NCI-H69 (cell line): ENCODE measurements at places on chromosomes 11 and 22.

- peak; percentile 62 for DNase-seq
These were observed 617.3 kb downstream of the NTM start for GRCh38 chr11:131987703-131988102.

- DNase-seq = peak; percentile 43
These were observed 277.4 kb downstream of the FAM76B start for GRCh38 chr11:95512177-95512576.

DNA sequence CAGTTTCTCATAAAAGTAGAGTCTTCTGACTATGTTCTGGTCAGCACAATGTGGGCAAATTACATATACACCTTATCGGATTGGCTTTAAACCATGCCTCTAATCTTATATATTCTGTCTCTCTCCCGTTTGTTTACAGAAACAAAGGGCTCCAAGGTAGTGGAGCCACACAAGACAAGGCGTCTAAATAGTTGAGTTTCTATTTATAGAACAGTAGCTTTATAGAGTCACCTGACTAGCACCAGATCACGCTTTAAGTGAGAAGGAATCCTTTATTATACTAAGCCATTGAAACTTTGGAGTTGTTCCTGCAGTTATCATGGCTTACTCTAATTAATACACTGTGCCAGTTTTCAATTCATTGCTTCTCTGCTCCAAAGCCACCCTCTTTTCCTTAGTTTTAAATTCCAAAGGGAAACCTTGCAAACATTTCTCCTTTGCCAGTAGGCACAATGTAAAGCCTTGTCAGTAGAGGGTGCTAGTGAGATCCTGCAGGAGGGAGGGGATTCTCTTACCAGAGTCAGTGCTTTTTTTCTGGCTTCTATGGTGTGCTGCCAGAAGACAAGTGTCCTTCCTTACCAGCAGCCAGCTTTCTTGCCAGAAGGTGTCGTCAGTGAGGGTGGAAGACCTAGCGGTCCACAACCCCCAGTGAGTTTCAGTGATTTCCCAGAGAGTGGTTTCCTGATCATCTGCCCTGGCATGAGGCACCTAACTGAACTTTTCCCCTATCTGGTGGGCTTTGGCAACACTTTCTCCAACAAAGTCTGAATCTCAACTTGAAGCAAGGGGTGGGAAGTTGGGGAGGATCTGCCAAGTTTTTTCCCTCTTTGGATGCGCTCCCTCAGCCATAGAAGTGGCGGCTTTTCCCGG is 71.7 kb downstream of the RAB38 start:
- peak; percentile 90 for DNase-seq

- no peak for DNase-seq
These were observed 96.3 kb upstream of the RAB1B start for GRCh38 chr11:66172146-66172545.

GRCh38 chr22:17172029-17172833 is 13.2 kb upstream of the HDHD5 start:
- DNase-seq = no peak

- DNase-seq = no peak
These were observed 53.0 kb downstream of the PARVA start for GRCh38 chr11:12430351-12430750.

DNA sequence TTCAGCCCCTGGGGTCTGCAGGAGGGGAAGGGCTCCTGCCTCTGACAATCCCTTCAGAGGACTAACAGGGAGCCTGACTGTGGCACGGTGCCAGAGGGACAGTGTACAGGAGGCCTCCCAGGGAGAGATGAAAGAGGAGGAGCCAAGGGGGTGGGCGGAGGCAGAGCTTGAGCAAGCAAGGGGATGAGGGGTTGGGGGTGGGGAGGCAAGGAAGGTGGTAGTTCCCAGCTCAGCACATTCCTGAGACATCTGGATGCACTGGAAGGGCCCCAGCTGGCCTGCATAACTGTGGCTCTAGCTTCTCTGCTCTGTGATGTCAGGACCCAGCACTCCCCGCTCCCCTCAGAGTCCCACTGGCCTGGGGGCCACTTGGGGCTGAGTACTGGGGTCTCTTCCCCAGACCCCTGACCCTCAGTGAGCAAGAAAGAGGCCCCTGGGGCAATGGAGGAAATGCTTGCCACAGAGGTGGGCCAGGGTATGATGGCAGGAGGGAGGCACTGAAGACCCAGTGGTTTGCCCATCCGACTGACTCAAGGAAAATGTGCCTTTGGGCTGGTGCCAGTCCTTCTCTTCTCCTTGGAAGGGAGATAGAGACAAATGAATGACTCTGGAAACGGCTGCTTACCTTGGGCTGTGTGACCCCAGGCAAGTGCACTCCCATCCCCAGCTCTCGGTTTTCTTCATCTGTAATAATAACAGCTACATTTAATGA is 13.3 kb downstream of the CREB3L1 start:
- peak; percentile 89 for DNase-seq

GRCh38 chr22:47072642-47072967 is 310.2 kb downstream of the TBC1D22A start:
- DNase-seq = no peak

- DNase-seq = peak; percentile 56
These were observed 55.1 kb upstream of the GRK3 start for GRCh38 chr22:25509374-25509791.
